ENCODE measurements at places on chromosomes 11 and 22.

DNA sequence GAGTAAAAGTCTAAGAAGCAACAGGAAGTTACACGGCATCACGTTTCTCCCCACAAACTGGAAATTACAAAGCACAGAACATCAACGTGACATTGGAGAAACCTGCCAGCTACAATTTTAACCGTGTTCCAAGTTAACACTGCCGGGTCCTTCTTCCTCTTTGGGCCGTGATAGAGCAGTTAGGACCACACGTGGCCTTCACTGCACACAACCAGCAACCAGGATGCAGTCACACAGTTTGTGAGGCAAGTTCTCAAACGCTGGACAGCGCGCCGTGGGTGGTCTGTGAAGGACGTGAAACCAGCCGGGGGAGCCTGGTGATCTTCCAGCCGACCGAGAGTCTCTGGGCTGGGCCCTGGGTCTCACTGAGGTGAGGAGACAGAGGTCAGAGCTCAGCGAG, 14.6 kb downstream of the C11orf21 start:
- no peak for DNase-seq

GRCh38 chr22:48407256-48407955, 1420.3 kb downstream of the BRD1 start:
- no peak for DNase-seq

DNA sequence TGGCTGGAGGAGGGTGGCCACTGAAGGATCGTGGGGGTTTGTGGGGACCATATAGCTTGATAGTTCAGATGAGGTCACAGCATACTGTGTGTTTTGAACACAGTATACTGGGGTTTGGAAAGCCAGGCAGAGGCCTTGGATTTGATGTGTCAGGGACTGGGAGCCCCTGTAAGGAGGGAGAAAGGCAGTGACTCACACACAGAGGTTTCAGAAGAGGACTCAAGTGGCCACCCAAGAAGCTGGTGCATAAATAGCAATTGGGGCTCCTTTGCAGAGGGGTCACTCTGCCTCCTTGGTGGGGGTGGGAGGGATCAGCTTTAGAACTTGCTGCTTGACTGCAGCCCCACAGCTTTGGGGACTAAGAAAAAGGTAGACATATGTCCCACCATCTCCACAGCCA, 39.3 kb downstream of the SLC5A1 start:
- no peak for DNase-seq

GRCh38 chr11:128448200-128448886, 139.0 kb downstream of the ETS1 start:
- no peak for DNase-seq

DNA sequence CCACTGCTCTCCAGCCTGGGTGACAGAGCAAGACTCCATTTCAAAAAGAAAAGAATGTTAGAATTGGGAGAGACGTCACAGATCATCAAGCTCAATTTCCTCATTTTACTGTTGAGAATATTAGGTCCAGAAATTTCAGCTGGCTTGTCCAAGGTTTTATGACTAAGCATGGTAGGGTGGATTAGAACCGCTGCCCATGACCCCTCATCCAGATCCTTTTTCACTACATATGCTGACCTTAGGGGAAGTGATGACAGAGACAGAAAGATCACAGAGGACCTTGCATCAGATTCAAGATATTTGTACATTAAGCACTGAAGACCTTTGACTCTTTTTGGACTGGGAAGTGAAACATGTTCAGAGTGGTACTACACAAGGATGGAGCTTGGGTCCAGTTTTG, 134.5 kb downstream of the ADAMTS15 start:
- DNase-seq = no peak

GRCh38 chr22:36455571-36456463, 25.6 kb downstream of the TXN2 start:
- DNase-seq = no peak

- DNase-seq = no peak
Measured at GRCh38 chr22:38973289-38974169, 8.6 kb upstream of the APOBEC3B start.

GRCh38 chr22:32175683-32176644, 16.9 kb upstream of the C22orf42 start:
- no peak for DNase-seq

DNA sequence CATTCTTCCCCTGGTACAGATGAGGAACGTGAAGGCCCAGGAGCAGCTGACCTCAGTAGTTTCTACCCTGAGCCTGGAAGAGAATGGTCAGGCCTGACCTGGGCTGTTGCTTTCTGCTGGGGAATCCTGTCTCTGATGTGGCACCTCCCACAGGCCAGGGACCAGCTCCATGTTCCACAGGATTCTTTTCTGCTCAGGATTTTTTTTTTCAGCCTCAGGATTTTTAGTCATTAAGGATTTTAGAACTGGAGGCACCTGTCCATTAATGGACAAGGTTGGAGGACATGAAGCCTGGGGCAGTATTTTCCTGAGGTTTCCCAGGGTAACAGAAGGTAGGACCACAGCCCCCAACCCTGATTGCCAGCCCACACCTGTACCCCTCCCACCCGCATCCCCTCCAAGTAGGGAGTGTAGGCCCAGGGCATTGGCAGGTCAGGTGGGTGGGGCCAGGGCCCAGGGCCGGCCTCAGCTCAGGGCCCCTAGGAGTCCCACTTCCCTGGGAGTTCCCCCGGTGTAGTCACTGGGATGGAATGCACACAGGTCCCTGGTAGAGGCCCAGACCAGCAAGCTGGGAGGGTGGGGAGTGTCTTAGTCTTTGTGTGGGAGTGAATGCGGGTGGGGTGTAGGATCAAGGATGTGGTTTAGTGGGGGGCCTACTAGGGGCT, 16.1 kb downstream of the BIK start:
- DNase-seq = no peak

- DNase-seq = no peak
Measured at GRCh38 chr11:73398132-73398526, 21.9 kb downstream of the RELT start.

DNA sequence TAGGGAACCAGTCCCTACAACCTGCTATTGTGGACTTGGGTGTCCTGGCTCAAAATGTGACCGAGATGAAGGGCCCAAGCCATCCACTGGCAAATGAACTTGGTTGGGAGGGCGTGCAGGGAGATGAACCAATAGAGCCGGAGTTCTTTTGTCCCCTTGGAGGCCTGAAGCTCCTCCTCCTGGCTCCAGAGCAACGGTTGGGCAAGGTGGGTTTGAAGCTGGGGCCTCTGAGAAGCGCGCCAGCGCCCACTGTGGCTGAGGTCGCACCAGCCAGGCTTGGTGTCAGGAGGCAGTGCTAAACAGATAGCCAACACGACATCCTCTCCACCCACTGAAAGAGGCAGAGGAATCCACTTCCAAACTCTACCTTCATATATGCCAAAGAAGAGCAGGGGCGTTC, 36.0 kb upstream of the PACSIN2 start:
- no peak for DNase-seq

GRCh38 chr11:19187114-19187832, 14.5 kb downstream of the CSRP3 start:
- DNase-seq = no peak

- DNase-seq = no peak
Measured at GRCh38 chr22:30033901-30034300, 46.4 kb upstream of the HORMAD2 start.

- no peak for DNase-seq
Measured at GRCh38 chr22:20015971-20016733, 471 bp downstream of the ARVCF start.

DNA sequence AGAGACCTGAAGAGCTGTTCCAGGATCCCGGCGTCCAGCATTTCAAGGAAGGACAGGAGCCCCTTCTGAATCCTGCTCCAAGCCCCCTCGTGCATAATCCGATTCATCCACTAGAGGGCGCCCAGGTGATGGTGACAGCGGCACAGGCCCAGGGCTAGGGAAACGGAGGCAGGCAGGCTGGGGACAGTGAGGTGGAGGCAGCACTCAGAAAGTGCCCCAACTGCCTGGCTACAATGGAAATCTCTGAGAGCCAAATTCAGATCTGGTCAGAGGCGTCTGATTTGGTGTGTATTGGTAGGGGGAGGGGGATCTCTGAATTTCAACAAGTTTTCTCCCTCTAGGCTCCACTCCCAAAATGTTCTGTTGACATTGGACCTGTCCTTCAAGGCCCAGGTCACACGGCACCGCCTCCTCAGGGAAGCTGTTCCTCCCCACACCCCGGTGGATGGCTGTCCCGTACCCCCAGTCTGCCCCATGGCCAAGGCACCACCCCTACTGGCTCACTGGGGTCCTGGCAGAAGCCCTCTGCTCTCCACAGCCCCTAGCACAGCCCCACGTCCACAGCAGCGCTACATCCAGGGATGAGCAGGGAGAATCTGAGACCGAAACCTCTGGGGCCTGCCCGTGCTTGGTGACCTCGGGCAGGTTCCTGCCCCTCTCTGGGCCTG, 142.9 kb downstream of the CRYBB2 start:
- no peak for DNase-seq

DNA sequence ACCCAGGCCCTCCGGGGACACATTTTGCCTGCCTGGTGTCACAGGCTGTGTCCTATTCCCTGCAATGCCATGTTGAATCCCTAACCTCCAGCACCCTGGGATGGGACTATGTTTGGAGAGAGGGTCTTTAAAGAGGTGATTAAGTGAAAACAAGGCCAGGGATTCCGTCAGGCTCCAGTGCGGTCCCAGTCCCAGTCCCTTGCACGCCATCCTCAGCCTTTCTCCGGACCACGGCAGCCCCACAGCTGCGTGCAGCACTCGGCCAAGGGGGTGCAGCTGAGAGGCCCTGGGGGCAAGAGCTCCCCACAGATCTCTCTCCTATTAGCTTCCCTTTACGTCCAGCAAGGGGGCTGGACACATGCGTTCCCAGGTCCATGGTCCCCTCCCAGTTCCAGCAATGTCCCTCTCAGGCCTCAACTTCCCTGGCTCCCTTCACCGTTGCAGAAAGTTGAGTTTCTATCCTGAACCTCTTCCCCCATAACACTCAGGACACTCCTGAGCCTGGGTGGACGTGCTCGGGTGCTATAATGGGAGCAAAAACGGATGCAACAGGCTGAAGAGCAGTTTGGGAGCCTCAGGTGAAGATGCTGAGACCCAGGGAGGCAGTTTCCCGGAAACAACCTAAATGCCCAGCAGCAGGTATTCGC, 1422.7 kb downstream of the BRD1 start:
- DNase-seq = no peak

GRCh38 chr11:65646958-65647701, 9.2 kb downstream of the SIPA1 start:
- DNase-seq = no peak

DNA sequence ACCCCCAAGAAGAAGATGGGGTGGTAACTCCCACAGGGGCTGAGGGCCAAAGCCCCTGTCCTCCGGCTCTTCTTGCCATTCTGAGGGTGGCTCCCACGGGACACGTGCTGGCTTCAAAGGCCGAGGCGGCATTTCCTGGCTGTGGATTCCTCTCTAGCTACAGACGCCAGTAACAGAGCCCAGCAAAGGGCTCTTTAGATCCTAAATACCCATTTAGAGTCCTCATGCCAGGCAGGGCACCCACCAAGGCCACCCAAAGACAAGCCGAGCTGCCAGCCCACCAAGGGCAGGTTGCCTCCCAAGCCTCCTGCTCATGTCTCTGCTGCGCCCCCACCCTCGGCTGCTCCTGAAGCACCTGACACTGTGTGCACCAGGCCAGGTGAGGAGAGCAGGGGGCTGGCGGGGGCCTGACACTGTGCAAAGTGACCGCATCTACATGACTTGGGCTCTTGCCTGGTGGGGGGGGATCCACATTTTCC, 5.7 kb downstream of the LRFN4 start:
- no peak for DNase-seq

GRCh38 chr11:126229858-126230540, 18.4 kb downstream of the FAM118B start:
- no peak for DNase-seq

- no peak for DNase-seq
Measured at GRCh38 chr11:9777066-9777465, 113.2 kb downstream of the SWAP70 start.

DNA sequence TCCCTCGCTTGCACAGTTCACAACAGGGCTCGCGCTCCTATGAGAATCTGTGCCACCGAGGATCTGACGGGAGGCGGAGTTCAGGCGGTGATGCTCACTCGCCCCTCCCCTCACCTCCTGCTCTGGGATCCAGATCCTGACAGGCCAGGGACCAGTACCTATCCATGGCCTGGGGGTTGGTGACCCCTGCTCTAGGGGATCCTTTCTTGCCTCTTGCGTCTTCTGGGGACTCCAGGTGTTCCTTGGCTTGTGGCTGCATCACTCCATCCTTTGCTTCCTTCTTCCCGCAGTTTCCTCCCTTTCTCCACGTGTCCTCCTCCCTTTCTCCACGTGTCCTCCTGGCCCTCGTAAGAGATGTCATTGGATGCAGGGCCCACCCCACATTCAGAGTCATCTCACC, 30.6 kb upstream of the KRTAP5-7 start:
- no peak for DNase-seq
